B cell (primary cell): ENCODE measurements at places on chromosomes 2 and 18. TPM values are rescaled to one million over a fixed set of nuclear protein-coding genes. Genes with fewer than 3 reads are reported as not detected.

DNA sequence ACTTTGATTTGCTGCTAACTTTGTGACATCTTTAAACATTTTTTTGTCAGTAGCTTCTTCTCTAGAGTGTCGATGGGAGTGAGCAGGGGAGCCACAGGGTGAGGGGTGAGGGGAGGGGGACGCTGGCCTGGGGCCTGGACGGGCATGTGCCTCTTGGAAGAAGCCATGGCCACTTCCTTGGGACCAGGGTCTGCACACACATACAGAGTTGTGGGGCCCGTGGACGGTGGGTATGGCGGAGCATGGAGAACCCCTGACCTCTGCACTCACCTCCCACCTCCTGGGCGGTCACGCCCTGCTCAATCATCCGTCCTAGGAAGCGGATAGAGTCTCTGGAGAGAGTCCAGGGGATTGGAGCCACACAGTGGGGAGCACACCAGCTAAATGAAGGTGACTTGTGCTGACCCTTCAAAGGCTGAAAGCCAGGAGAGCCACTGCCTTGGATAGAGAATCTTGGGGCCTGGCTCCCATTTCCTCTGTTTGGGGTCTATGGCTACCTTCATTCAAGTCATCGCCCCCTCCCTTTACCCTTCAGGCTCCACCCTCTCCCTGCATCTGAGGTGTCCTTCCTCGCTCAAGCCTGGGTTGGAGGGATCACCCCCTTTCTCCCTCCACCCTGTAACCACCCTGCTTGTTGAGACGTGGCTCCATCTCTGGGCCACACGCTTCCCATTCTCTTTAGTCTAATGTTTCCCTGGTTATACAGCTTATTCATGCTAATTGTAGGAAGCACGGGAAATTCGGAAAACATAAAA, 63.9 kb upstream of the HAAO start:
- DNase-seq, result no peak

DNA sequence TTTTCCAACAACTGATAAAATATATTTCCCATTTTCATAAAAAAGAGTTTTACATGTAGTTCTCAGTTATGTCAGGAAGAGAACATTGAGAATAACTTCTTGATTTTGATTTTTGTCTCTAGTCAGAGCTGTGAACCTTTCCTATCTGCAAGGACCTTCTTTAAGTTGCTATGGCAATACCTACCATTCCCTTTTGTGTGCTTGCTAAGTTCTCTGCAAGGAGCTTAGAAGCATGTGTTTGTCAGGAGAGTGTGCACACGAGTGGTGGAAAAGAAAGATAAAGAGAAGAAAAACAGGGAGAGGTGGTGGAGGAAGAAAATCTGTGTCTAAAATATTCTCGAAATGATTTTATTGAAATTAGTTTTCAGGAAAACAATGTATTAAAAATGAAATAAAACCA, 140.3 kb upstream of the SLC8A1 start:
- no peak for DNase-seq

SPAST gene
- total RNA-seq, result 26.8 and 28.9 TPM in 2 replicates

- DNase-seq, result peak; percentile 91
Observed at GRCh38 chr2:174341293-174341994, 6.7 kb downstream of the SP9 start.

DUSP2 gene
- 69.8 and 74.9 TPM in 2 replicates for total RNA-seq

GRCh38 chr18:68288408-68288807, 426.5 kb downstream of the TMX3 start:
- DNase-seq, result no peak

- no peak for DNase-seq
Observed at GRCh38 chr2:74954500-74954874, 4.0 kb upstream of the POLE4 start.

SERPINB7 gene
- total RNA-seq, result not detected in 2 replicates

ASXL3 gene
- 0.02 TPM in 1 of 2 replicates, not detected in the other for total RNA-seq

- DNase-seq, result no peak
Observed at GRCh38 chr18:79760881-79761280, 36.9 kb upstream of the KCNG2 start.

- no peak for DNase-seq
Observed at GRCh38 chr2:14094592-14094991, 537.9 kb upstream of the LRATD1 start.

RBM44 gene
- total RNA-seq, result 1.2 and 1.3 TPM in 2 replicates

GRCh38 chr2:11128243-11128951, 26.9 kb upstream of the SLC66A3 start:
- no peak for DNase-seq

DNA sequence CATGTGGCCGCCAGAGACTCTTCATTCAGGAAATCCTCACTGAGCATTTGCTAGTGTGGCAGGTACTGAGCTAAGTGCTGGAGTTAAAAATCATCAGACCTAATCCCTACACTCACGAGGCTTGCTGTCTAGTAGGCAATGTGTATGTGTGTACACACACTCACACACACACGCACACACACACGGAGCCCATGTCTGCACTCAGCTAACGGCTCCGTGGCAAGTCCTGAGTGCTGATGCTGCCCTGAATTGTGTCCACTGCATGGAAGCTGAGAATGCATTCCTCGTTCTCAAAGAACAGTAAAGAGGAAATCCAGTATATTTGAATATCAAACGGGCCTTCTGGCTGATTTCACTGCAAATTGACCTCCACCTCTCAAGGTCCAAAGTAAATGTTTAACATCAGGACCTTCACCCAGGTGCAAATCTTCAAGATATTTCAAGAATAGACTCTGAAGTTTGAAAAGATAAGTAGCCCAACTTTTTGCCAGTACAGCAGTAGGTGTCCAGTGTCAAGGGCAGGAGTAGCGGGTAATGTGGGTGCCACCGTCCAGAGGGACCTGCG, 136.1 kb upstream of the TTC39C start:
- DNase-seq, result no peak

GRCh38 chr2:145930318-145930717, 1410.4 kb upstream of the ZEB2 start:
- no peak for DNase-seq

C2orf66 gene
- total RNA-seq, result not detected in 2 replicates

PDCL3 gene
- total RNA-seq, result 18.1 and 24.1 TPM in 2 replicates

GRCh38 chr2:235082578-235083338, 130.9 kb downstream of the SH3BP4 start:
- DNase-seq, result no peak

GRCh38 chr2:225041207-225041850, 939 bp downstream of the DOCK10 start:
- DNase-seq, result peak; percentile 90

- DNase-seq, result peak; percentile 9
Observed at GRCh38 chr2:241788135-241788534, 11.5 kb downstream of the GAL3ST2 start.

GRCh38 chr2:70203086-70203485, 12.3 kb upstream of the C2orf42 start:
- DNase-seq, result no peak

GRCh38 chr2:220708366-220708765, 863.7 kb downstream of the EPHA4 start:
- no peak for DNase-seq

RNF103 gene
- total RNA-seq, result 36.1 and 37.2 TPM in 2 replicates
